ENCODE measurements at places on chromosomes 13 and 19.

- DNase-seq, result no peak
Measured at GRCh38 chr13:46926916-46927590, 30.2 kb upstream of the HTR2A start.

DNA sequence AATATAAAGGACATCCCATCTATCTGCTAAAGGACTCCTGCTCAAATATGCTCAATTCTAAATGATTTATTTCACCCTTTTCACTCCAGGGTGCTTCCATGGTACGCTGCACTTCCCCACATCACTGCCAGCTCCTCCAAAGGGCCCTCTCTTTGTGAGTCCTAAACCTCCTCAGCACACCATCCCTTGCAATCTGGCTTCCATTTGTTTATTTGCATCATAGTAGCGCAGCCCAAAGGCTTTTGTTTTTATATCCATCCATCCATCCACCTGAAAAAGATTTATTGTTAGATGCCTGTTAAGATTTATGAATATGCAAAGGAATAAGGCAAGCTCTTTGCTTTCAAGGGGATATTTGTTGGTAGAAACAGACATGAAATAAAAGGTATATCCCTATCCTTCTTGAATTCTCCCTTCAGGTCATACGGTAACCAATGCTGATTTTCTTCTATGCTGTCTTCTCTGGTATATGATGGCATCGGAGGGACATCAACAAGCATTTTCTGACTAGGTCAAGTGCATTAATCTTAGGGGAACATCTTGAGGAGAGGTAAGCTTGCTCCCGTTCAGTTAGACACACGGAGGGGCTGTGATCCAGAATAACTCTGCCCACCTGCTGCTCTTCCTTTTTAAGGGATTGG, 397.6 kb downstream of the LIG4 start:
- no peak for DNase-seq

DNA sequence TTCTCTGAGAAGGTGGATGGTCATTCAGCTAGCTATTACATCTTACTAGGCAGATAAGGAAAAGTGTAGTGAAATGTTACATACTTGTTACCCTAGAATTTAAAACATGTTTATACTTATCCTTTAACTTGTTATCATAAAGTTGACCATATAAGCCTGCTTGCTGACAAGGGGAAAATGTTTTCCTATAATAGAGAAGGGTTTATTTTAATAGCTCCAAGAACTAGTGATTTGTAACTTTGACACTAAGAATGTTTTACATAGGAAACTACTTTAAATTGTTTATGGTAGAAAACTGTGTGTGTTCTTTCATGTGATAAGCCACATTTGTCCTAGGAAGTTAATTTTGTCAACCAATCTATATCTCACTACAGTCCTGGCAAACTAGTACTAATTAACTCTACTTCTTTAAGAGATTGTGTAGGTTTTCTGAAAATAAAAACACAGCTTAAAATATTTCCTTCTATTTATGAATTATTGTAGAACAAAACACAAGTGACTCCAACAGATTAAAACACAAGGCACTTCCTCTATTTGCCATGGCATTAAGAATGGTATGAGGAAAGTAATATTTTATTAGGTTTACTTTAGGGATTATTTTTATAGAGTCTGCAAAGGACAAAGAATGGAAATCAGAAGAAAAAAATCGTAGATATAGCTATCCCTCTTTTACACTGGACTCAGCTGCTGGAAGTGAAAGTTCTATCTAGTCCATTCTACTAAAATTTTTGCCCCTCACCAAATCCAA, 233.3 kb upstream of the NBEA start:
- DNase-seq, result no peak

DNA sequence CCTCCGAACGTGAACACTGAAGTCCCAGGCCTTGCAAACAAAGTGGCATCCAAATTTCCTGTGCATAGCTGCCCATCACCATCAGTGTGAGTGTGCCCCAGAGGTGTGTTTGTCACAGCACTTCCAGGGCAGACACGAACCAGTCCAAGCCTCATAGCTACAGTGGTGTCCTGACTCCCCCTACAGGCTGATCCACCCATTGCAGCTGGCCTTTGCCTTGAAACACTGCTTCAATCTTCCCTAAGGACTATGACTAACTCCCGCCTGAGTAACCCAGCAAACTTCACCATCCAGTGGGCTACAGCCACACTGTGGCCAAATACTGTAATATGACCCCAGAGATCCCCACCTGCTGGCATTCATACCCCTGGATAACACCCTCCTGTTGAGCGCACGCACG, 3.9 kb downstream of the ZNF266 start:
- no peak for DNase-seq

DNA sequence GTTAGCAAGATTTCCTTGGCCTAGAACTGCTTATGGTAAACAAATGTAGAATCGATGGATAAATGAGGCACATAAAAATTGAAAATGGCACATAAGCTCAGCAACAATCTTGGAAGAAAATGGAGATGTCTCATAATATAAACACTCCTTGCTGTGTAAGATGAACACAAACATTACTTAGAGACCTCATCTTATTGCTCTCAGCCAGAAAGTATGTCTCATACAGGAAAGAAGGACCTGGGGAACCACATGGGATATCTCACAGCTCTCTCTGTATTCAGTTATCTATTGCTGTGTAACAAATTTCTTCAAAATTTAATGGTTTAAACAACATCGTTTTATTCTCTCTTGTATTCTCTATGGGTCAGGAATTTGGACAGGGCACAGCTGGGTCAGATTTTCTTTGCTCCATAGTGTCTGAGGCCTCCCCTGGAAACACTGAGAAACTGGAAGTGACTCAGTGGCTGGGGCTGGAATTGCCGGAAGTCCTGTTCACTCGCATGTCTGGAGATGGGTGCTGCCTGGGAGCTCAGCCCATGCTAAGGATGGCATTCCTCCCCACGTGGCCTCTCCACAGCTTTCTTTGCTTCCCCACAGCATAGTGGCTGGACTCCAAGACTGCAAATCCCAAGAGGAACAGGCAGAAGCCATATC, 105.1 kb downstream of the NUFIP1 start:
- no peak for DNase-seq

DNA sequence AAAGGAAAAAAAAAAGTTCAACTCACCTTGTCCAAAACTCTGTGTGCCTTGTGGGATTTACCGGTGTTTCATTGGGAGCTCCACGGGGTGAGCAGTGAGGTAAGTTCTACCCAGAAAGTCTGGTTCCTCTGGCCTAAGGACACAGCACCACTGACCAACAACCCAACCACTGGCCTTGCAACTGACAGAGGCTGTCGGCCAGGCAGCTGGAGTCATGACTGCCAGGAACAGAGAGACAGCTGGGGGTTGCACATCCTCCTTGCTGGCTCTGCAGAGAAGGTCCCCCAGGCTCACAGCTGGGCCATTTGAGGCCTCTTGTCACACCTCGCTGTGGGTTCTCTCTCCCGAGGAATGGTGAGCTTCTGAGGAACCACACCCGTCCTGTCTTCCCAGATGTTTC, 59.5 kb downstream of the ANKRD10 start:
- DNase-seq, result no peak

GRCh38 chr19:16301999-16302694, 22.5 kb upstream of the KLF2 start:
- DNase-seq, result no peak

GRCh38 chr19:4870025-4870700, 2.7 kb upstream of the PLIN3 start:
- DNase-seq, result no peak

All from NCI-H2107 (cell line).